Posterior vena cava (tissue), 2 donors: ENCODE measurements at places on chromosomes 5 and 9. TPM values are rescaled to one million over a fixed set of nuclear protein-coding genes. Genes with fewer than 3 reads are reported as not detected.

DNA sequence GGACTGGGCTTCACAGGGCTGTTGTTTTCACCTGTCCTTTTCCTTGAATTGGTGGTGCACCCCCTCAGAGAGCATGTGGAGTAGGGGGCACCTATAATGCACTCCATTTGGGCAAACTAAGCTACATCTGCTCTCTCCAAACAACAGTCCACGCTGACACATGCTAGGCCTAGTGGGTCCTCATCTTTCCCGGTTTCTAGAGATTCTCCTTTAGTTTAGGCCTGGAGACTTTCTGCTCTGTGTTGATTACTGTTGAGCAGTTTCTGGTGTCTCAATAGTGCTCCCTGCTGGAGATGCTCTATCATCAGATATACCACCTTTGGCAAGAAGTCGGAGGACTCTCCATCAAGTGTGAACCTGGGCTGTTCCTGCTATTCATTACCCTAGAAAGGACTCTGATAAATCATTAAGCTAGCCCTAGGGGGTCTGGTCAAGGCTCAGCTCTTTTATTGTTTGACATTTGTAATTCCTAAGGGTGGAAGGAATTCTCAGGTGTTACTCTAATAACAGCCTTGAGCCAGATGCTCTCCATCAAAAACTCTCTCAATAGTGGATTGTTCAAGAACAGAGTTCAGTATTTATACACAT is 64.0 kb upstream of the FYB1 start:
- DNase-seq, result no peak

DNA sequence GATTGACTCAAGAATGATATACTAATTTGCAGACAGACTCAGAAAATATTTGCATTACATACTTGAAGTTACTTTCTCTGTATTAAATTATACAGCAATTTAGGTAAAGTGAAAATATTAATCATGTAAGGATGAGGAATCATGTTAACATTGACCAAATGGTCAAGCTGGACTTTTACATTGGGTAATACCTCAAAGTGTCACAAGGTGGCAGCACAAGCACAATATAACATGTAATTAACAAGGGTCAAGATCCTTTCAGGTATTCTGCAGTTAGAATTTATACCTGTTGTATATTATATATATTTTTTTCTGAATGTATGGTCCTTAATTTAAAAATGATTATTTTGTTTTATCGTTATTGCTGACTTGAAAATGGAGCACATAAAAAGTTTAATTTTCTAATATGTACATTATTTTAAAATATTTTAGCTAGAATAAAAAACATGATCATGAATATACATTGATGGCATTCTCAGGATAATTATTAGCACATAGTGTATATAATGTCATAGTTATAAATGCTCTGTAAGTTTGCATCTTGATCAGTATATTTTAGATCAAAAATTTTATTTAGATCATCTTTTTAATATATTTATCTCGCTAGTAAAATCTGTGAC is 8.6 kb downstream of the HAPLN1 start:
- no peak for DNase-seq

DNA sequence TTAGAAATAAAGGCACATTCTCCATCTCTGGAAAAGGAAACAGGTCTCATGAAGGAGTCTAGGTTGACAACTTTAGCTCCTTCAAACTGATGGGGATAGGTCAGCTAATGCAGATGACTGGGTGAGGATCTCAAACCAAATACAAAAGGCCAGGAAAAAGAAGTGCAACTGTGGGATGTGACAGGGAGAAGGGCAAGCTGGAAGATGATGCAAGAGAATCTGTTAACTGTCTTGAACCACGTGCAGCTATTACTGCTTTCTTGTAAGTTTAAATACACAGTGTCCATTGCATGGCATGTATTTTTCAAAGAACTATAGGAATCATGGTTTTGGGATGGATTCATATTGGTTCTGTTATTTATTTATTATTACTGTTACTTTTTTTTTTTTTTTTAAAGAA is 331.8 kb downstream of the NDUFS4 start:
- no peak for DNase-seq

- peak; percentile 86 for DNase-seq
Measured at GRCh38 chr5:36739751-36740221, 133.4 kb downstream of the SLC1A3 start.

GRCh38 chr5:9278921-9279603 is 266.8 kb downstream of the SEMA5A start:
- no peak for DNase-seq

- DNase-seq, result no peak
Measured at GRCh38 chr9:93172666-93173364, 11.1 kb upstream of the WNK2 start.

- no peak for DNase-seq
Measured at GRCh38 chr5:179304871-179305270, 40.4 kb downstream of the ADAMTS2 start.

- DNase-seq, result no peak
Measured at GRCh38 chr5:39328731-39329130, 35.6 kb downstream of the C9 start.

DNA sequence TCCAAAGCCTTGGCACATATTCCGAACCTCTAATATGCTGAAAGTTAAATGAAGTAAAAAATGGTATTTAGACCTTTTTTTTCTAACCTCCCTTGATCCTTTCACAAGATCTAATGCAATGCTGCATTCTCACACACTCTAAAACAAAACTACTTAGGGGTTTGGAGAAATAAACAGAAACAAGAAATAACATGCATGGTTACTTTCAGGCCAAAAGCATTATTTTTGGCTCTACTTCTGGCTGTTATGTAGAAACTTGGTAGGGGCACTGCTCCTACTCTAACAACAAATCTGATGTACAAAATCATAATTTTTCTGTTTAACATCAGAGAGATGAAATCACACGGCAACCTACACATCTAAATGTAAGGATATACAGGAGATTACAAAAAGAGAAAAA is 51.2 kb downstream of the CHD1 start:
- DNase-seq, result no peak

GRCh38 chr9:92353051-92353450 is 27.3 kb downstream of the CENPP start:
- no peak for DNase-seq

Gene C9orf50
- total RNA-seq, result not detected

Gene COX7C
- 343 TPM for total RNA-seq

Gene WWC1
- total RNA-seq, result 0.97 TPM

Gene TSLP
- 2.2 TPM for total RNA-seq
